Activated CD4-positive, alpha-beta memory T cell treated with anti-CD3 and anti-CD28 coated beads for 36 hours (primary cell): ENCODE measurements at places on chromosomes 1 and 21. TPM values are rescaled to one million over a fixed set of nuclear protein-coding genes. Genes with fewer than 3 reads are reported as not detected.
A peak's percentile ranks its signal among the peaks of the same experiment; 100 is the strongest.

DNA sequence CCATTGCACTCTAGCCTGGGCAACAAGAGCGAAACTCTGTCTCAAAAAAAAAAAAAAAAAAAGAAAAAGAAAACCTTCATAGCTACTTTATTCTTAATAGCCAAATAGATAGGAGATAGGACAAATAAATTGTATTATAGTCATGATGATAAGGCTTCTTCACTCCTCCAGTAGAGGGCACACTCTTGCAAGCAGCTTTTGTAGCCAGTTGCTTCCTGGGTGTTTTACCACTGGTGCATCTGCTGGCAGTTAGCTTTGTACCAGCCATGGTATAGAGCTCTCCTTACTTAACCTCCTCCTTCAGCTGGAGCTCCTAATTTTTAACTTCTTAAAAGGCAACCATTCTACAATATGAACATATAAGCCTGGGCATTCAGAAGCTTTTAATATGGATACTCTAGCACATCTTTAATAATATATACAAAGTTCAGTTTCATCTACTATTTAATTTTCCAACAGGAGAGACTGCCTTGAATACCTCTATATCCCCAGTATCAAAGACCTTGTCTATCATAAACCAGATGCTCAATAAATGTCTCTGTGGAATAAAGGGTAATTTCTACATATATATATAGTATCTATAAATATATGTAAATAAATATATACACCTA lies 35.8 kb downstream of the EVI5 start:
- peak; percentile 36 for DNase-seq

DNA sequence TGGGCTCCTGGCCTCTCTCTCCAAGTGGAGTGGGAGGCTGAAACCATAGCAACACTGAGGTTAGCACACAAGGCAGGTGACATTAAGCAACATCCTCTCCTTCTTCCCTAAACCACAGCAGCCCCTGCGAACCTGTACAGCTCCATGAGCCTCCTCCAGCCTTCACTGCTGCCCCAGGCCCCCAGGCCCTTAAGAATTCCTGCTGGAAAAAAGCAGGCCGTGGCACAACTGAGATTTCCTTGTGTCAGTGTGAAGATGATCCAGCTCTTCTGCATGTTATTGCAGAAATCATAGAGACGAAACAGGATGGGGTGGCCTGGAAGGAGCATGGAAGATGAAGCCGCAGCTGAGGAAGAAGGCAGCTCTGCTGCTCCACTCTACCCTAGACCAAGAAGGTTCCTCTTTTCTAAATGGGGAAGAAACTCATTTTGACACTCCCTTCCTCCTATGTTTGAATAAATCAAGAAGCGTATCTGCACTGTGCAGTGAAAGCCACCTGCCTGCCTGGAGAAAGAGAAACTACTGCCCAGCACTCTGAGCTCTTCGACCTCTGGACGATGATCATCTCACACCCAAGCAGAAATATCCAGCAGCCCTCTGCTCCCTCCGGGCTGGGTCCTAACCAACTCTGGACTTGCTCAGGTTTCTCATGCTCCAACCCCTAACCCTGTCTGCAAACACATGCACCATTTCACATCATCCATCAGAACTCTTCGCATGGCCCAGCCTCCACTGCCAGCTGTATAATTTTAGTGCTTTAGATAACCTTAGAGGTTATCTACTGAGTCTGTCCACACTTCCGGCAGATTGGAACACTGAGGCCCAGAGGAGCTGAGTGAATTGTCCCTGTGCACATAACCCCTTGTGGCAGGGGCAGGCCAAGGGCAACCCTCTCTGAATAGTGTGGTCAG lies 20.7 kb downstream of the SH3BP5L start:
- no peak for DNase-seq

DNA sequence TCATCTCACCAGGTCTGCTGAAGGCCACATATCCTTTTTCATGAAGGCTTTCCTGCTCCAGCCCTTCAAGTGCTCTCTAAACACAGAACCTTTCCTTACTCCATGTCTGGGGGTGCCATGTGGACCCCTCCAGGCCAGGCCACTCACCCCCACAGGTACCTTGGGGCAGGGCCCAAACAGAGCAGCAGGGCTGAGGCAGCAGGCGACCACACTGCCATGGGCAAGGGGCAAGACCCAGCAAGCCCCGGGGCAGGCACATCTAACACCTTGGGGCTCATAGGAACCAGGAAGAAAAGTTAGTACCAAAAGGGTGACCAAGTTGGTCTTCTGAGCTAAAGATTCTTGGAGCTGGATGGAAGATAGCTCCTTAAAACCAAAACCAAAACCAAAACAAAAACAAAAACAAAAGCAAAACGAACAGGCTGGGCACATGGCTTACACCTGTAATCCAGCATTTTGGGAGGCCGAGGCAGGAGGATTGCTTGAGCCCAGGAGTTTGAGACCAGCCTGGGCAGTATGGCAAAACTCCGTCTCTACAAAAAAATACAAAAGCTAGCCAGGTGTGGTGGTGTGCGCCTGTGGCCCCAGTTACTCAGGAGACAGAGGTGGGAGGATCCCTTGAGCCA lies 63.7 kb downstream of the MRPL37 start:
- no peak for DNase-seq

- no peak for DNase-seq
These were observed 55.4 kb downstream of the UBIAD1 start for GRCh38 chr1:11328444-11328843.

DNA sequence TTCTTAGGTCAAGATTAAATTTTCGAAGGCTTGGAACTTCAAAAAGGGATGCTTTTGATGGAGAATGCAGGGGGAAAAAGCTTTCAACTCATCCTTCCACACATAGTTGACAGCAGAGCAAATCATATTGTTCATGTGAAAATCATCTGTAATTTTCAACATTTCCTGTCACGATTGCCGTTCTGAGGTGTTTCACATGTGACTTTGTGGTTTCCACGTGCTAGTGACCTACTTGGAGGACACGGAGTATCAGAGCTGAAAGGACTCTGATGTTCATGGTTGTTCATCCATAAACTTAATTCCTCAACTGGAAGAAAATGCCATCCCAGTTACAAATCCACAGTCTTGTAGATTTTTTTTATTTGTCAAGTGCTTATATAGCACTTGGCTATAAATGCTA lies 79.1 kb downstream of the ZP4 start:
- no peak for DNase-seq

DNA sequence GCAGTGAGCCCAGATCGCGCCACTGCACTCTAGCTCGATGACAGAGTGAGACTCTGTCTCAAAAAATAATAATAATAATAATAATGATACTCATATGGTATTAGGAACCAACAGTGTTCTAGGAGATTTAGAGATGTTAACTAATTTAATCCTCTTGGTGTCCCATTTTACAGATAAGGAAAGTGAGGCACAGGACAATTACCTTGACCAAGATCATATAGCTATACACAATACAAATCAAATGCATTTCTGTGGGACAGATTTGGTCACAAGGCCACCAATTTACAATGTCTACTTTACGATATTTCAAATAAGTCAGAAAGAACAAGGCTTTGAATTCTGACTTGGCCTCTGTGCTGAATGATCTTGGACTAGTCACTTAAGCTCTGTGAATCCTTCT lies 2.2 kb upstream of the ZMYM4 start:
- DNase-seq: no peak

DNA sequence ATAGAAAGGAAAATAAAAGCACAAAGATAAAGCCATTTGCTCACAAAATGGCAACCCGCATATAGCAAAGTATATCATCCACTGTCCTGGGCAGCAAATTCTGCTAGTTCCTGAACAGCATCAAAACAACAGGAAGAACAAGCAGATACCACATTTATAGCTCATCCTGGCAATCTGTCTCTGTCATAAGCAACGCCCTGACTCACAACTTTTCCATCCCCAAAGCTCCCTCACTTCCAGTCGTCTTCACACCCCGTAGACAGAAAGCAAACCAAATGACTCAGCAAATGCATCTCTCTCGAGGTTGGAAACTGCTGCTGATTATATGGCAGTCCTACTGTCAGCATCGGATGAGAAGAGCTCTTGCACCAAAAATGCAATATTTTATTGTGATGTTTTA lies 65.8 kb downstream of the AK5 start:
- DNase-seq: peak; percentile 45

DNA sequence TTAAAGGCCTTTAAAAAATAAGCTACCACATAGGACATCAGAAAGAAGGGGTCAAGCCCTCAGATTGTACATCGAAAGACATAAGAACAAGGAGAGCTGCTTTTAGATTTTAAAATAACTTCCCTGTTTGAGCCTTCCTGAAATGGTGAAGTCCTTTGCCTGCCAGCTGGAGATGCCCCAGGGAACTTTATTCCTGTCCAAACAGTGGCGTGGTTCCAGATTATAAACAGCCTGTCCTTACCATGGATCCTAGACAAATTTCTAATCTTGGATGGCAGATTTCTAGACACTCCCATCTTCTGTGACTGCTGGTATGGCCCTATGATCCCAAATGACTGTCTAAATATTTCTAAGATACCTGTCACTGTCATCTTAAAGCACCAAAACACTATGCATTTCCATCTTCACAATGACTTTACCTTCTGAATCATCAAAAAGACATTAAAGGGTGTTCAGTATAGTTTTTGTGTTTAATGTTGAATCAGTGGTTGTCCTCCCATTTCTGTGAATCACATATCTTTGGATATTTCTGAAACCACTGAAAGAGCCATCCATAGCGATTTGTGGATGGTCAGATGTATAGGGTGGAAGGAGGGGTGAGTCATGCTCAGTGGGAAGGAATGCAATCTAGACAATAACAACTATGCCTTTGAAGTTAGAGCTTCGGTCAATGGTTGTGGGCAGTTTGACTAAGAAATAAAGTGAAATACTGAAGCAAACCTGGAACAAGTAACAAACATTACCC lies 23.2 kb downstream of the ILDR2 start:
- peak; percentile 13 for DNase-seq

HEATR1 gene
- 67.5 TPM for total RNA-seq

DNA sequence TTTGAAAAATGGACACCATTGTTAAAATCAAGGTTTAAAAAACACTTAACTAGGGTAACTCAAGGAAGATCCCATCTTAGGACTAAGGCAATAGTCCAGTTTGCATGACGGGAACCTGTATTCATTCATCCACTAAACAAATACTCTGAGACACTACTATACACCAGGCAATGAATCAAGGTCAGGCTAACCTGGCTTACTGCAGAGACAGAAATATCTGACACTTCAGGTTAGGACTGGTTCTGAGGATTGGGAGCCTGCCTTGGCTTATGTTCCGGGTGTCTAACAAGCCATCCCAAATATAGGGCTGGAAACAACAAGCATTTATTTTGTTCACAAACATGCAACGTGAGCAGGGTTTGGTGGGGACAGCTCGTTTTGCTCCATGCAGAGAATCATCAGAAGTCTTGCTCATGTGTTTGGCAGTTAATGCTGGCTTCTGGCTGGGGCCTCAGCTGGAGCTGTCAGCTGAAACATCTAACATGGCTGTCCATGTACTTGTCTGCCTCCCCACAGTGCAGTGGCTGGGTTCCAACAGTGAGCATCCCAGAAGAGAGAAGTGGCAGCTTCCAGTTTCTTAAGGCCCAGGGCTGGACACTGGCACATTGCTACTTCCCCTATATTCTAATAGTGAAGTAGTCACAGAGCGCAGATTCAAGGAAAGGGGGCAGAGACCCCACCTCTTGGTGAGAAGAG lies 37.0 kb upstream of the CAMK1G start:
- DNase-seq: no peak

DNA sequence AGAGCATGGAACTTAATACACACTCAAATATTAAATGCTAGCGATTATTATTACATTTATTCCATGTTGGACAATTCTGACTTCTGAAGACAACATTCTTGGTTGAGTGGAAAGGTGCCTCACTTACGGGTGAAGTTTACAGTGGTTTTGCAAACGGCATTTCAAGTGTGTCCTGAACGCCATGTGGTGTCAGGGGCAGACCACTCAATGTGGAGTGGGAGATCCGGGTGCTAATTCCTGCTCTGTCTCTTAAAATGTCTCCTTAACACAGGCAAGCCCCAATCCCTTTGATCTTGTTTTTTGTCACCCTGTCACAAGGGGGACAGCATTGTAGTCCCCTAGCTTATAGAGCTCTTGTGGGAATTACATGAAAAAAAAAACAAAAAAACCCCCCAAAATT lies 5.6 kb upstream of the TDRD10 start:
- no peak for DNase-seq

KLF17 gene
- not detected for total RNA-seq

DNA sequence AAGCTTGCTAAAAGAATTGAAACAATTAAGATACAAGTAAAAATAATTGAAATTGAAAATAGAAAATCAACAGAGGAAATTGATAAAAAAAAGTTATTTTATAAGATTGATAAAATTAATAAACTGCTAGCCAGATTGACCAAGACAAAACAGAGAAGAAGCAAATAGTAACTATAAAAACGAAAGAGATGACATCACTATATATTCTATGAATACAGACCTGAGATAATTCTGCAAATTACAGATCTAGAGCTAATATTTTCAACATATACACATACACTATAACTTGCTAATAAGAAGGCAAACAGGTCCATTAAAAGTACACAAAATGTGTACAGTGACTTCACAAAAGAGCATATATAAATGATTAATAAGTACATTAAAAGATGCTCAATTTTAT lies 90.1 kb upstream of the RNPC3 start:
- no peak for DNase-seq

DNA sequence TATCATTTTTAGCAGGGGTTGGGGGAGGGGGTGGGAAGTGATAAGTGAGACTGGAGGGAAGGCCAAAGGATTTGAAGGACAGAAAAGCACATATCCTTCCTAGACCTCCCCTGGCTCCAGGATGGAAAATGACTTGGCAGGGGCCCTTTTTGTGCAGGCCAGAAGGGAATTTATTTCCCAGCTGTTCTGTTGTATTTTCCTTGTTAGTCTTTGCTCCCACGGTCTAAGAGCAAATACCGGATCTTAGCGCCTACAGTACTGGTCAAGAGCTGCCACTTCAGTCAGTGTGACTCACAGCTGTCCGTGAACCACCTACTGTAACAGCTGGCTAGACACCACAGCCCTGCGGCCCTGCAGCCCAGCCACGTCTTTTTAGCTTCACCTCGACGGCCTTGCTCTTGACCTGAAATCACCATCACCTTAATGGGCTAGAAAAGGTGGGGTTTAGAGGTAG lies 51.0 kb upstream of the ERRFI1 start:
- DNase-seq: no peak

SLAMF7 gene
- total RNA-seq: 15.9 TPM

TNFAIP8L2 gene
- total RNA-seq: 26.7 TPM

- DNase-seq: no peak
These were observed 1.6 kb downstream of the ADCY10 start for GRCh38 chr1:167912294-167912693.

TRIM45 gene
- 0.69 TPM for total RNA-seq

GRCh38 chr1:42966688-42967612 lies 8.3 kb upstream of the SLC2A1 start:
- peak; percentile 49 for DNase-seq

DNA sequence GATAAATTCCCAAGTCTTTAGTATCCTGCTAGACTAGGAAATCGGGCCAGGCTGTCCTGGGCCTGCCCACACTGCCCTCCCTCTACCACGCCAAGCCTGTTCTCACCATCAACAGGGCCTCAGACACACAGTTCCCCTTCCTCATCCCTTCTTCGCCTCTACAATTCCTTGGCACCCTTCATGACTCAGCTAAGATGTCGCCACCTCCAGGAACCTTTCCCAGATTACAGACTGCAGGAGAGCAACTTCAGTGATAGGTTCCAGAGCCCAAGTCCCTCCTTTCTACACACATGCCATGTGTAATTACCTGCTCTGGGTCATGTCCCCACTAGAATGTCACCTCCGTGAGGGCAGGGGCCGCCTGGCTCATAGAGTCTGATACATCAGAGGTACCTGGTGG lies 3.3 kb downstream of the RIMS3 start:
- no peak for DNase-seq

UTS2 gene
- not detected for total RNA-seq
